ENCODE measurements at places on chromosomes 11 and 22.

GRCh38 chr11:102139081-102139498, 28.8 kb downstream of the YAP1 start:
- DNase-seq = no peak

- no peak for DNase-seq
Observed at GRCh38 chr22:49583341-49583740, 244.3 kb downstream of the BRD1 start.

GRCh38 chr22:46035742-46036557, 59.0 kb upstream of the WNT7B start:
- DNase-seq = peak; percentile 97

DNA sequence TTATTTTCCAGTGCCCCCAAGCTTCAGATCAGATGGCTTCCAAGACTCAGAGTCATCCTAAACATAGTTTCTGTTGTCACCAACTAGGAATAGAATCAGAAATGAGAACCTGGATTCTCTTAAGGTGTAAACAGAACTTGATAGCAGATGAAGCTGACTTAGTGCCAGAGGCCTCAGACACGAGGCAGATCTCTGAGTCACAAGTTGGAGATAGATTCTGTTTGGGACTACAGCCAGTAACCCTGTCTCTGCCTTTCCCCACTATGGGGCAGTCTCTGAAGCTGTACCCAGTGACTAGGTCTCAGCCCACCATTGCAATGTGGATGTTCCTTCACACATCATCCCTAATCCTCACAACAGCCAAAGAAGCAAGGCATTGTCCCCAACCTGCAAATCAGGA, 25.4 kb downstream of the NEU3 start:
- DNase-seq = no peak

DNA sequence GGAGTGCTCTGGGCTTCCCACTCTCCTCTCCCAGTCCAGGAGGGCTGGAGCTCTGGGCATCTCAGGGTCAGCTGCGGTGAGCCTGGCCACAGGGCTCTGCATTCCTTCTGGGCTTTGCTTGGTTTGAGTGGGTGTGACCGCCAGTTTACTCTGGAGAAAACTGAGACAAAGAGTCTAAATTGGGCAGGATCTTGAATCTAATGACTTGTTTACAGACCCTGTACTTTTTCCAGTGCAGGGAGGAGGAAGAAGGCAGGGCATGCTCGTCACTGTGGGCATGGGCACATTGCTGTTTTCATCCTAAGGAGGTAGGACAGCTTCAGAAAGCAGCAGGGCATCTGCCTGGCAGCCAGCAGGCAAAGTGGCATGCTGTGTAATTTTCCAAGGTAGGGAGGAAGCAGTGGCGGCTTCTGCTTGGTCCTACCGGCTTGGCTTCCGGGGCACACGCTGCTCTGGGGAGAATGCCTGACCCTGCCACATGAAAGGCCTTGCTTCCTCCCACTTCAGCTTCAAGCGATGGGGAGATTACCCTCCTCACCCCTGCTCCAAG, 22.9 kb downstream of the FLI1 start:
- no peak for DNase-seq

DNA sequence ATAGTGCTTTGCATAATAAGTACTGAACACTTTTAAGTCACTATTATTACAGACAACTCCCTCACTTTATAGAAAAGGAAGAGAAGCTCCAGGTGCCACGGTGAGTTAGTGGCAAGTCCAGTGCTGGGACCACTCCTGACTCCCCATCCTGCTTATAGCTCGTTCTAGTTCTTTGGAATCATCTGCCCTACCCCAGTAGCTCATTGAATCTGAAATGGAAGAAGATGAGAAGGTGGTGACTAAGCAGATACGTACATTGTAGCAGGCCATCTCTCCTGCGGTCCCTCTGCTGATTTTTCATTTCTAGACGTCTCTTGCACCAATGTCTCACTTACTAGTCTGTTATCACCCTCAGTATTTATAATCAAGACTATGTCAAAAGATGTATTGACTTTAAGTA, 21.6 kb downstream of the MMP20 start:
- DNase-seq = no peak

- DNase-seq = peak; percentile 97
Observed at GRCh38 chr11:92644595-92645445, 324.6 kb upstream of the MTNR1B start.

GRCh38 chr22:43817402-43817801, 5.3 kb upstream of the EFCAB6 start:
- DNase-seq = no peak

- DNase-seq = no peak
Observed at GRCh38 chr11:127620671-127621070, 620.1 kb upstream of the KIRREL3 start.

GRCh38 chr11:74319139-74319816, 7.8 kb upstream of the P4HA3 start:
- no peak for DNase-seq

- DNase-seq = peak; percentile 26
Observed at GRCh38 chr11:47179655-47179991, 2.9 kb upstream of the ARFGAP2 start.

- no peak for DNase-seq
Observed at GRCh38 chr11:27097551-27097950, 56.9 kb downstream of the BBOX1 start.

DNA sequence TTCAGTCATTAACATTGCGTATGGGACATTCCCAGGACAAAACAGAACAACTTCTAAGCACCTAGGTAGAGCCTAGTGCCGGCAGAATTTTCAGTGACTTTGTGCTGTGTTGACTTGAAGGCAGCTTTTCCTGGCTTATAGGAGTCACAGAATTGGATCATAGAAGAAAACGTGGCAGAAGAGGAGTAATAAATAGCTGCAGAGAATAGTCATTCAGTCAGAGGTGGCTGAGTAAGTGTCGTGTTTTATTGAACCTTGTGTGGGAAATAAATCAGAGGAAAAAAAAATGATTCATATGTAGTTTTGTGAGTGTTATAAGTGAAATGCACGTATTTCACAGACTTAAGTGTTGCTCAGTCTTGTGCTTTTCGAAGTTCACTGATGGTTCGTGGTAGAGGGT, 2.1 kb downstream of the BARX2 start:
- no peak for DNase-seq

DNA sequence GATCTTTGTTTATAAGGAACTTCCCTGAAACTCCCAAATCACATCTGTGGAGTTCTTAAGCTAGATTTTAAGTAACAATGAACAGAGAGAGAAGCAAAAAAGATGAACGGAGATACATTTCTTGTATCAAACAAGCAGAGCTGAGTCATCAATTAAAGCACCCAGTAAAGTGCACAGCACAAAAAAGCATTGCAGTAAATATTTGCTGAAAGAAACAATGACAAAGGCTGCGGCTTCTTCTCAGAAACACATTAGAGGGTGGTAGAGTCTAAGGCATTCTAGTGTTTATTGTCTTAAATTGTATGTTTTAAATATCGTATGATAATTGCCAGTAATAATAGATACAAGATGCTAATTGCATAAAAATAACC, 941.6 kb upstream of the CHORDC1 start:
- peak; percentile 59 for DNase-seq

DNA sequence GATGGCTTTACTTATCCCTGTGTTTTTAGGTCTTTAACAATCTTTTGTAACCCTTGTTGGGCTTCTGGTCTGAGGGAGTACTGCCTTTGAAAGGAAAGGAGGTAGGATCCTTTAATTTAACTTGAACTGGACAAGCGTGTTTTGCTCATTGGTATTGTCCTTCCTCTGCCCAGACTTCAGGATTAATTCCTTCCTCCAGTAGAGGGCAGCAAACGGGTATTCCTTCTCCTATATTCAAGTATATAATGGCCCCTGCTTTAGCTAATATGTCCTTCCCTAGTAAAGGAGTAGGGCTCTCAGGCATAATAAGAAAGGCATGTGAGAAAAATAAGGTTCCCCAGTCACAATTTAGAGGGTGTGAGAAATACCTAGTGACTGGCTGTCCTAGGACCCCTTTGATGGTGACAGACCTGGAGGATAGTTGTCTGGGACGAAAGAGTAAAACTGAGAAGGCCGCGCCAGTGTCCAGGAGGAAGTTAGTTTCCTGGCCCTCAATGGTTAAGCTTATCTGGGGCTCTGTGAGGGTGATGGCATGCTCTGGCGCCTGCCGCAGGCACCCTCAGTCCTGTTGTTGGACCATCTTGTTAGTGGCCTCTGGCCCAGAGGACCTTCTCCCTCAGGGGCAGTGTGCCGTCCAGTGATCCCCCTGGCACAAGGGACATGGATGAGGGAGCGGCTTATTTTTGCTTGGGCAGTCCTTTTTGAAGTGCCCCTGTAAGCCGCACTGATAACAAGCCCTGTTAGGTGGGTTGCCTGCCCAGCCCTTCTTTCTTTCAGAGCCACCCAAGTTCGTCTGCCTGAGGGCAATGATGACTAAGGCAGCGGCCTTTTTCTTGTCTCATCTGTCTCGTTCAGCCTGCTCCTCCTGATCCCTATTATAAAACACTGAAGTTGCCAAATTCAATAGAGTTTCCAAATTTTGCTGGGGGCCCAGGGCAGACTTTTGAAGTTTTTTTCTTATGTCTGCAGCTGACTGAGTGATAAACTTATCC, 51.8 kb downstream of the C11orf71 start:
- peak; percentile 51 for DNase-seq

DNA sequence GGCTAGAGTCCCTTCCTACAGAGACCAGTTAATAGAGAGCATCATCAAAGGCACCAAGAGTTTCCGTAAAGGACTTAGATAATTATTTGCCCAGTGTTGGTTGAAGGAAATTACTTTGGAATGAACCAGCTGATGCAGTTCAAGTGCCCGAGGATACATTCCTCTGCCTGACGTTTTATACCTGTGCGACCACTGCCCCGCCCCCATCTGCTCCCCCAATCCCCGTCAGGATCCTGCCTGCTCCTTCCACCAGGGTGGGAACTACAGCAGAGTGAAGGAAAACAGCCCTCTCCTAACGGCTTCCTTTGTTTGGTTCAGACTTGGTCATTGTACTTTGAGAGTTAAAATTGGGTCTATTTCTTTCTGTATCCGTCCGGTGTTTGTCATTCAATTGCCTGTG, 761.5 kb downstream of the NTM start:
- no peak for DNase-seq

GRCh38 chr22:44120314-44120704, 60.4 kb upstream of the PARVG start:
- DNase-seq = no peak

GRCh38 chr22:20566420-20567260, 59.2 kb downstream of the MED15 start:
- no peak for DNase-seq

- DNase-seq = no peak
Observed at GRCh38 chr22:39456522-39457197, at the start of gene MGAT3. Gene MGAT3, plus strand, starts transcription at chr22:39457012. Its CDS starts 30,336 bp downstream, at chr22:39487348.

DNA sequence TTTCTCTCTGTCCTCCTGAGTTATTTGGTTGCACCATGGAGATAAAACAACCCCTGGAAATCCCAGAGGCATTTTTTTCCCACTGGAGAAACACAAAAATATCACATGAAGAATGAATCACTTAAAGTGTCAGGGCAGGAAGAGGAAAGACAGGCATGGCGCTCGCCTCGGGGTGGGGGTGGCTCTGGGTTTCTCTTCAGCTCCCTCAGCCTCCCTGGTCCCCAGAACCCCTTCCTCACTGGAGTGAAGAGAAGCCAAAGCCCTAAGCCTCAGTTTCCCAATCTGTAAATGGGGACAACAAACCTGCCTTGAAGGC, 938 bp downstream of the SHISAL1 start:
- DNase-seq = no peak

DNA sequence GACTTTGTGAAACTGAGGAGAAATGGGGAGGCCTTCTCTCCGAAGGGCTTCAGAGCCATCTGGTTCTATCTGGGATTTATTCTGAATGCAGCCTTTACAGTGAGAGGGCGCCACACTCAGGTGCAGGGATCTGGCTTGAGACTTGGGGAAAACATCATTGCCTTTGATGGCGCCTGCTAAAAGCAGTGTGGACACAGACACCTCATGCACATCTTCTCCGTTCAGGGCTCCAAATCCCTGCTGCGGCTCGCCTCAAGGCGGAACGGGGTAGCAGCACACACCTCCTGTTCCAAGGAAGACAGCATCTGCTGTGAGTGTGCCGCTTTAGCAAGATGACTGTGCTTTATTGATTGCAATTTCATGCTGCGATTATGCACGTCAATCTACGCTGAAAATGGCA, 37.1 kb upstream of the OLFML1 start:
- DNase-seq = no peak

DNA sequence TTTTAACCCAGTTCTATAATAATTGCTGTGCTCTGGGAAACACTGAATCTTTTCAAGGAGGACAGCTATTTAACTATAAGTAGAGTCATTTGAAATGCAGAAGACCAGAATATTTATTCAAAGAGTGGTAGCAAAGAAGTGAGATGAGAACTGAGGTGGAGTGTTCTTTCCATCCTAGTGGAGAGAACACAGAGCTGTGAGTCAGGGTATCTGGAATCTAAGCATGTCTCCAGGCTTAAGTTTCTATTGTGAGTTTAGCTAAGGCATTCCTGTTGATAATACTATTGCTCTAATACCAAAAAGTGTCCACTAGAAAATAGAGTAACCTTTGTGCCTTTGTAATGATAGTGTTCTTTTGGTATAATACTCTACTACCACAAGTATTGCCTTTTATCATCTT, 32.4 kb downstream of the JAM3 start:
- no peak for DNase-seq
